Lower lobe of right lung (tissue), 2 donors: ENCODE measurements at places on chromosomes 13 and 19. TPM values are rescaled to one million over a fixed set of nuclear protein-coding genes. Genes with fewer than 3 reads are reported as not detected.

DNA sequence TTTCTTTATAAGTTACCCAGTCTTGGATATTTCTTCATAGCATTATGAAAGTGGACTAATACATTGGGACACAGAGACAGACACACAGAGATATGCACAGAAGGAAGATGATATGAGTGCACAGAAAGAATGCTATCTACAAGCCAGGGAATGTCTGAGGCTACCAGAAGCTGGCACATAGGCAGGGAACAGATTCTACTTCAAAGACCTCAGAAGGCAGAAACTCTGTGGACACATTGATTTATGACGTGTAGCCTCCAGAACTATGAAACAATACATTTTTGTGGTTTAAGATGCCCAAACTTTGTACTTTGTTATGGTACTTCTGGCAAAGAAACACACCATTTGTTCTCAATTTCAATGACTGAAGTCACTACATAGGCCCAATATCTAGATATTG is 556.7 kb downstream of the PCDH9 start:
- DNase-seq, result no peak

DNA sequence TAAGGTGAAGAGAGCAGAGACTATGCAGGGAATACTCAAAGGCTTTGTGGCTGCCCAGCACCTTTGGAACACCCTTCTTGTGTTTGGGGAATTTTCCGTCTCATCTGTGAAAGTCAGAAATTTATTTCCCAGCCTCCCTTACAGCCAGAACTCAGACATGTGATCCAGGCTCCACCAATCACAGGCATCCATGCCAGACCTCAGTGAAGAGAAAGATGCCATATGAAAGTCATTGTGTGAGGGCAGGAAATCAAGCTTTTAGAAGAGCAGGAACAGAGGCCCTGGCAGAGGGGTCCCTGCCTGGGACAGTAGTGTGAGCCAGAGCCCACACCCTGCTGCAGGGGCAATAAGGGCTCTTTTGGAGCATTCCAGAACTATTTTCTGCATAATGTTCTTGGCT is 12.1 kb downstream of the CCDC70 start:
- no peak for DNase-seq

ZNF90 gene
- total RNA-seq, result 5.5 TPM

NRTN gene
- total RNA-seq, result 2.7 TPM

DNA sequence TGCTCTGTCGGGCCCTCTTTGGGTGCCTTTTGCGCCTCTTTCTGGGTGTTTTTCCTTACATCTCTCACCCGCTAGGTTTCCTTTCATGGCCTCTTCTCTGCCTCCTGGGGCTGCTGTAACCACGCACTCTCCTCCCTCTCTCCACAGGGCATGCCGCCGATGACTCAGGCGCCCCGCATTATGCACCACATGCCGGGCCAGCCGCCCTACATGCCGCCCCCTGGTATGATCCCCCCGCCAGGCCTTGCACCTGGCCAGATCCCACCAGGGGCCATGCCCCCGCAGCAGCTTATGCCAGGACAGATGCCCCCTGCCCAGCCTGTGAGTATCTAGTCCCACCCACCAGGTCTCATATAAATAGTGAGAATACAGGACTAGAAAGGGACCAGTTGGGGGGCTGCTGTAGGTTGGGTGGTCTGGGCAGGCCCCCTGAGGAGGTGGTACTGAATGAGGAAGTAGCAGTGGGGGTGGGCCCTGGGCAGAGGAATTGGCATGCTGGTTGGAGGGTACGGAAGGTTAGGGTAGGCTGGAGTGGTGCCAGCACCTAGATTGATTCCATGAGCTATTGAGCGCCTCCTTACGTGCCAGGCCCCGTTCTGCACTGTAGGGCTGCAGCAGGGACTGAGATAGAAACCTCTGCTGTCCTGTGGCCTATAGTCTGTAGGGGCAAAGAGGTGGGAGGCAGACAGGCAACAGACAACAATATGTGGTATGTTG is 11.9 kb downstream of the SNRPA start:
- no peak for DNase-seq

GRCh38 chr13:103009051-103009840 is 57.0 kb downstream of the SLC10A2 start:
- no peak for DNase-seq

GRCh38 chr13:38528986-38529385 is 157.9 kb upstream of the FREM2 start:
- DNase-seq, result no peak

GRCh38 chr13:96848286-96848685 is 146.0 kb downstream of the OXGR1 start:
- no peak for DNase-seq

GRCh38 chr13:67844574-67844973 is 614.4 kb upstream of the PCDH9 start:
- DNase-seq, result no peak

- no peak for DNase-seq
Observed at GRCh38 chr13:79445968-79446645, 34.8 kb upstream of the NDFIP2 start.

OR7E24 gene
- total RNA-seq, result not detected

LIM2 gene
- not detected for total RNA-seq

LILRA5 gene
- 21.9 TPM for total RNA-seq

- no peak for DNase-seq
Observed at GRCh38 chr13:43134868-43135267, 111.5 kb downstream of the DNAJC15 start.

DNA sequence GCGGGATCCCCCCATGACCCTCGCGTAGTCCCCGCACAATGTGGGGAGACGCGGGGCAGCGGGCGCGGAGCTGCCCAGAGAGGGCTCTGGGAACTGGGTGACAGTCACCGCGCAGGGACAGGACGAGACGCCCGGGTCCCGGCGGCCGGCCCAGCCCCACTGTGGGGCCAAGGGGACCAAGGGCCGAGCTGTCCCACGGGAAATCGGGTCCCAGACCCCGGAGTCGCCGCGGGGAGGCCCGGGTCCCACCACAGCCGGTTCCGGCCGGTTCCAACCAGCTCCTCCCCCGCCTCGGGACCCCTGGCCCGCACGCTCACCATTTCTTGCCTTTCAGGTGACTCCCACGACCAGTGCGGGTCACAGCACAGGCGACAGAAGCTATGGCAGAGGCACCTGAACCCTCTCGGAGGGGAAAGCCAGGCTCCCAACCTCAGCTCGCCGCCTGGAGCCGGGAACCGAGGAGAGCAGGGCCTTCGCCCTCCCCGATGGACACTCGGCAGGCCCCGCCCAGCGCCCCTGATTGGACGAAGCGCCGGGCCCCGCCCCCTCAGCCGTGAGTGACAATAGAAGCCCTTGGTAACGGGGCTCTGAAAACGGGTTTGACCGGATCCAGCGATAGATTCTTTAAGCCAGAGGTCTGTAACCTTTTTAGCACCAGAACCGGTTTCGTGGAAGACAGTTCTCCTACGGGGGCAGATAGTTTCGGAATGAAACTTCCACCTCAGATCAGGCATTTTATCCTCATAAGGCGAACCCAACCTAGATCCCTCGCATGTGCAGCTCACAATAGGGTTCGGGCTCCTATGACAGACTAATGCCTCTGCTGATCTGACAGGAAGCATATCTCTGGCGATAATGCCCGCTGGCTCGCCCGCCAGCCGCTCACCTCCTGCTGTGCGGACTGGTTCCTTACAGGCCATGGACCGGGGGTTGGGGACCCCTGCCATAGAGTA is at the start of gene ZNF433:
Gene ZNF433 (minus strand): TSS at position 460 of the 953 bp plus-strand sequence. CDS start 140 bp downstream, at position 320.
- peak; percentile 96 for DNase-seq

SLC35E1 gene
- total RNA-seq, result 47.3 TPM

- no peak for DNase-seq
Observed at GRCh38 chr19:7513809-7514642, 1.9 kb upstream of the ZNF358 start.

ZSWIM9 gene
- total RNA-seq, result 7.7 TPM
